A549 treated with CpdA at 1 μM for 4 hours (cell line): ENCODE measurements at places on chromosomes 6 and 20. TPM values are rescaled to one million over a fixed set of nuclear protein-coding genes. Genes with fewer than 3 reads are reported as not detected.

The LSM2 gene
- 49.7 to 68.8 TPM (median 64.6 TPM) in 5 replicates for total RNA-seq

The SMOC2 gene
- total RNA-seq: not detected in 5 replicates

The TMEM74B gene
- total RNA-seq: 2.6 to 4.4 TPM (median 4.1 TPM) in 5 replicates

The CLIC5 gene
- not detected in 5 replicates for total RNA-seq

The PHACTR3 gene
- not detected in 5 replicates for total RNA-seq
